ENCODE measurements at places on chromosomes 5 and 9. TPM values are rescaled to one million over a fixed set of nuclear protein-coding genes. Genes with fewer than 3 reads are reported as not detected.

DNA sequence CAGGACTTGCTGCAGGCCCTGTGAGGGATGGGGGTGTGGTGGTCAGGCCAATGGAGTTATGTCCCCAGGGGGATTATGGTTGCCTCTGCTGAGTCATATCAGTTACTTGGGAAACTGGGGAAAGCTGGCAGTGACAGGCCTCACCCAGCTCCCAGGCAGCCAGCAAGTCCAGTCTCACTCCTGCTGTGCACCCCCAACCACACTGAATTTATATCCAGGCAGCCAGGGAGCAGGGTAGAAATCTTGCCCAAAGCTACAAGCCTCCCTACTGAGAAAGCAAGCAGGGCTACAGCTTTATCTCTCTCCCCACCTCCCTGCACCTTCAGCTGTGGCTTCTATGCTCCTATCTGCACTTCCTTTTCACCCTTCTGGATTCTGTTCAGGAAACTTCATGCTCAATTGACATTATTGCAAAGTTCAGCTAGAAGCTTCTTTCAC lies 2076.0 kb upstream of the CDH9 start:
- H3K27ac ChIP-seq = no peak overlapping the region
- no peaks in the 10 kb centered on the region for H3K36me3 ChIP-seq
- no peaks in the 10 kb centered on the region for H3K27me3 ChIP-seq
- no peaks in the 10 kb centered on the region for H3K4me1 ChIP-seq
- H3K4me3 ChIP-seq = no peak overlapping the region
- DNase-seq = no peak

DNA sequence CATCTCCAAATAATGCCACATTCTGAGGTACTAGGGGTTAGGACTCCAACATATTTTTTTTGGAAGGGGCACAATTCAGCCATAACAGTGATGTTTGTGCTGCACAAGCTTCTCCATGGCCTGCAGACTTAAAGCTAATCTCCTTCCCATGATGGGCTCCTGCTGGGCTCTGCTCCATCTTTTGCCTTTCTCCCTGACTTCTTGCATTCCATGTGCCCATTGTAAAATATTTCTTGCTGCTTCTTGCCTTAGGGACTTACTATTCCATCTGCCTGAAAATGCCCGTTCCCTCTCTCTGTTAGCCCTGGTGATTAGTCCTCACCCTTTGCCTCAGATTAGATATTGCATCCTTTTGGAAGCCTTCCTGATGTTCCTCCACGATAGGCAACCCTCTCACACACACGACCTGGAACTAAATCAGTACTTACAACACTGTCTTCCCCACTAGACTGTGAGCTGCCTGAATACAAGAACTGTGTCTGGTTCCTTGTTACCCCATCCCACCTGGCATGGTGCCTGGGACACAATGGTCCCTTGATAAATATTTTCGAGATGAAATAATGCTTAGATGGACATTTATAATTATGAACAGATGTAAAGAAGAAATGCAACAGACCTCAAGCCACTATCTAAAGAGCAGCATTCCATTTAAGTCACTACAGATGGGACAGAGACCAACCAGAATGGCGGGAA lies 33.5 kb downstream of the OR1J1 start:
- peaks cover 39% of the 10 kb centered on the region for H3K27me3 ChIP-seq
- no peak overlapping the region for H3K4me3 ChIP-seq
- DNase-seq = no peak
- no peaks in the 10 kb centered on the region for H3K4me1 ChIP-seq
- no peaks in the 10 kb centered on the region for H3K36me3 ChIP-seq

DNA sequence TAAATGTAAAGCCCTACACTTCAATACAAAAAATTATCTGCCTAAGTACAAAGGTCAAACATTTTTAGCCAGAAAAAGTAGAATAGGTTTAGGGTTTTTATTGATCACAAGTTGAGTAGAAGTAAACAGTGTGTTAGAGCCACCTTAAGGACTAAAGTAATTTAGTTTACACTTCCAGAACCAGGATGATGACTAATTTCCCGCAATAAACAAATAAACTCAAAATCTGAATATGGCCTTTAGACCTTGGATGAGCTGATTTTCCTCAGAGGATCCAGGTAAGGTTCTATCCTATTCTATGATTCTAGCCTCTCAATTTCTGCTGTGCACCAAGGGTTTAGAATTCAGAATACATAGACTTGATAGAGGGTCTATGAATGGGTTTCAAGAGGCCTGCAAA lies 179.4 kb upstream of the TBCA start:
- H3K4me1 ChIP-seq = peaks cover 8% of the 10 kb centered on the region
- H3K27me3 ChIP-seq = peaks cover 95% of the 10 kb centered on the region
- no peak overlapping the region for H3K4me3 ChIP-seq

- H3K27me3 ChIP-seq = no peaks in the 10 kb centered on the region
- no peaks in the 10 kb centered on the region for H3K4me1 ChIP-seq
- H3K4me3 ChIP-seq = no peak overlapping the region
- H3K27ac ChIP-seq = no peak overlapping the region
These were observed 18.3 kb downstream of the BRD3OS start for GRCh38 chr9:134043531-134043988.

GZMA gene
- total RNA-seq = not detected

GRIN3A gene
- 5.3 TPM for total RNA-seq

SAPCD2 gene
- total RNA-seq = 21.9 TPM

Data from type B pancreatic cell (in vitro differentiated cells).